ENCODE measurements at places on chromosomes 7 and 10. TPM values are rescaled to one million over a fixed set of nuclear protein-coding genes. Genes with fewer than 3 reads are reported as not detected.

TRPV5 gene
- total RNA-seq: not detected

TBX20 gene
- total RNA-seq: not detected

SNCG gene
- 9.0 TPM for total RNA-seq

DNA sequence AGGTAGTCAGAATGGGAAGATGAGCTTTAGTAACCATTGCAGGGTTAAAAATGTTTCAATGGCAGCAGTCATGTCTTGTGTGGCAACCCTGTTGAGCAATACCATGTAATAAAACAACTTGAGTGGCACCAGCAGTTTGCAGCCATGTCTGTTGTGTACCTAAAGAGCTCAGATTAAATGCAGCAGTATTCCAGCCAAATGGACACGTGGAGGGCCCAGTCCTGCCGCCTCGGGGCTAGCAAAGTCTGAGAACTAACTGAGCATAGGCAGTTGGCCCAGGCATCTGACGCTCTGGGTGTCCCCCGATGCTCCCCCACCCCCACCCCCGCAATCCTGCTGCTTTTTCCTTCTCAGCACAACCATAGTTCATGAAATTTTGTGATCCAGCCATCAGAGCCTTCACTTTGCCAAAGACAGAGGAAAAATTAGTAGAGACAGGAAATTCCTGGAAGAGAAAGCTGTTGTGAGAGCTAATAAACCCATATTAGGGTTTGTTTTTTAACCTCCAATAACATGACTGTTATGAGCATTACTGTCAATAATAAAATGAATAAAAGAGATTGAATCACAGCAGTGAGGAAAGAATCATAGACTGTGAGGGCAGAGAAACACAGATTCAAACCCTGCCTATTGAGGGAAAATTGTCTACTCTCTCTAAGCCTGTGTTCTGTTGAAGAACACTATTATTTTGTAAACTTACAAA, 220.6 kb upstream of the RHOBTB1 start:
- H3K4me1 ChIP-seq: peaks cover 30% of the 10 kb centered on the region
- peak overlapping the region; percentile 89 for H3K27ac ChIP-seq
- no peak overlapping the region for H3K4me3 ChIP-seq

GRCh38 chr10:44382131-44382858, 2.6 kb downstream of the CXCL12 start:
- H3K36me3 ChIP-seq: peaks cover 27% of the 10 kb centered on the region
- peak overlapping the region; percentile 86 for H3K27ac ChIP-seq
- no peaks in the 10 kb centered on the region for H3K27me3 ChIP-seq
- peak overlapping the region; percentile 74 for H3K4me3 ChIP-seq
- DNase-seq: no peak

DNA sequence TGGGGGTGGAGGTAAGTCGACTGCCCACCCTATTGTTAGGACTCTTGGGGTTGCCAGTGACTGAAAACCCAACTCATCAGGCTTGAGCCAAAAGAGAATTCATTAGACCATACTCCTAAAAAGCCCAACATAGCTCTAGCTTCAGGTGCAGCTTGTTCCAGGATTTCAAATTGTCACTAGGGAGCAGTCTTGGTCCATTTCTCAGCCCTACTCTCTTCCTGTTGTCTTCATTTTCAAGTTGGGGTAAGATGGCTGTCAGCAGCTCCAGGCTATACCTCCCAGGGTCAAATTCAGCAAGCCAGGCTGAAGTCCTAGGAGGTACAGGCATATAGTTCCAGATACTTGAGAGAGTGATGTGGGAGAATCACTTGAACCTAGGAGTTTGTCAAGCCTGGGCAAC, 14.9 kb upstream of the COL13A1 start:
- no peak overlapping the region for H3K27ac ChIP-seq
- DNase-seq: no peak
- no peaks in the 10 kb centered on the region for H3K4me1 ChIP-seq
- H3K36me3 ChIP-seq: no peaks in the 10 kb centered on the region
- H3K4me3 ChIP-seq: no peak overlapping the region
- H3K27me3 ChIP-seq: no peaks in the 10 kb centered on the region

DNA sequence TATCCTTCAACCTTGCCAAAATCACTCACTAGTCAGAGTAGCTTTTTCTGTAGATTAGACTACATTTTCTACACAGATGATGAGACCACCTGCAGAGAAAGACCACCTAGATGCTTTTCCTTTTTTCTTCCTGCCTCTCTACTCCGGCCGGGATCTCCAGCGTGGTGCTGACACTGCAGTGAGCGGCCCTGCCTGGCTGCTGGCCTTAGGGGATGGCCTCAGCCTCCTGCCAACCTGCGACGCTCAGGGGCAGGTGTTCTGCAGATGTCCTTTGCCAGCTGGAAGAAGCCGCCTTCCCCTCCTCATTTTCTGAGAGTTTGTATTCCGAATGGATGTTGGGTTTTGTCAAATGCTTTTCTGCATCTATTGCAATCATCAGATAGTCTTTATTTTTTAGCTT, 43.5 kb upstream of the NKX6-2 start:
- H3K4me1 ChIP-seq: no peaks in the 10 kb centered on the region
- no peak overlapping the region for H3K27ac ChIP-seq
- DNase-seq: no peak

GRCh38 chr10:13351340-13351915, 3.3 kb upstream of the SEPHS1 start:
- H3K36me3 ChIP-seq: no peaks in the 10 kb centered on the region
- H3K27ac ChIP-seq: no peak overlapping the region
- H3K27me3 ChIP-seq: peaks cover 2% of the 10 kb centered on the region
- H3K4me1 ChIP-seq: peaks cover 5% of the 10 kb centered on the region
- H3K4me3 ChIP-seq: no peak overlapping the region

DNA sequence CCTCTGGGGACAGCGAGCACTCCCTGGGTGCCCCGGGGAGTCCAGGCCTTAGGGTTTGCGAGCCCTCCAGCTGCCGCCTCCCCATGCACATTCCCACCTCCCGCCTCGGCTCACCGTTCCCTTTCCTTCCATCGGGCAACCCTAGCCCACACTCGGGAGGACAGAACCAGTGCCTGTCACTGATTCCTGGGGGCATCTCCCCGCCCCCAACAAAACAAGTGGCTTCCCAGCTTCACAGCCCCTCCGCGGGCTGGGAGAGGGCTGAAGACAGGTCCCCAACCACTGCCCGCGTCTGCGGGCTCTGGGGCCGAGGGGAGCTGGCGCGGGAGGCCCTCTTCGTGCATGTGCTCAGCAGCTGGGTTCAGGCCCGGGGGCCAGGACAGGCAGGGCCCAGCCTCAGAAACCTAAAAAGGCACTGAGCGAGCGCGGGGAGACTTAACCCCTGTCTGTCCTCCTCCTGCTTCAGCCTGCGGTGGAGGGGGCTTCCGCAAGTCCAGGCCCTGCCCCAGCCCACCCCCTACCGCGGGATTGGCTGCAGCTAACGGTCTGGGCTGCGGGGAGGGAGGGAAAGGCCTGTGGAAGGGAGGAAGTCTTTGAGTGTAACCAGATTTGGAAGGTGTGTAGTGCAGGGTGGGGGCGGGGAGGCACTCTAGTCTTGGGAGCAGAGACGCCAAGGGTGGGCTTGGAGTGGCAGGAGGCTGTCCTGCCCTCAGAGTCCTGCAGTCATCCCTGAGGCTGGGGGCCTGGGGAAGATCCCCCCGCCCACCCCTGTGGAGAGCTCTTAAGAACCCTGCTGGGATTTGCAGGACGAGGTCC, 1.2 kb downstream of the FLNC start:
- peaks cover 4% of the 10 kb centered on the region for H3K36me3 ChIP-seq
- H3K27me3 ChIP-seq: no peaks in the 10 kb centered on the region
- H3K4me1 ChIP-seq: peaks cover 48% of the 10 kb centered on the region
- DNase-seq: peak; percentile 71
- peak overlapping the region; percentile 100 for H3K27ac ChIP-seq

DNA sequence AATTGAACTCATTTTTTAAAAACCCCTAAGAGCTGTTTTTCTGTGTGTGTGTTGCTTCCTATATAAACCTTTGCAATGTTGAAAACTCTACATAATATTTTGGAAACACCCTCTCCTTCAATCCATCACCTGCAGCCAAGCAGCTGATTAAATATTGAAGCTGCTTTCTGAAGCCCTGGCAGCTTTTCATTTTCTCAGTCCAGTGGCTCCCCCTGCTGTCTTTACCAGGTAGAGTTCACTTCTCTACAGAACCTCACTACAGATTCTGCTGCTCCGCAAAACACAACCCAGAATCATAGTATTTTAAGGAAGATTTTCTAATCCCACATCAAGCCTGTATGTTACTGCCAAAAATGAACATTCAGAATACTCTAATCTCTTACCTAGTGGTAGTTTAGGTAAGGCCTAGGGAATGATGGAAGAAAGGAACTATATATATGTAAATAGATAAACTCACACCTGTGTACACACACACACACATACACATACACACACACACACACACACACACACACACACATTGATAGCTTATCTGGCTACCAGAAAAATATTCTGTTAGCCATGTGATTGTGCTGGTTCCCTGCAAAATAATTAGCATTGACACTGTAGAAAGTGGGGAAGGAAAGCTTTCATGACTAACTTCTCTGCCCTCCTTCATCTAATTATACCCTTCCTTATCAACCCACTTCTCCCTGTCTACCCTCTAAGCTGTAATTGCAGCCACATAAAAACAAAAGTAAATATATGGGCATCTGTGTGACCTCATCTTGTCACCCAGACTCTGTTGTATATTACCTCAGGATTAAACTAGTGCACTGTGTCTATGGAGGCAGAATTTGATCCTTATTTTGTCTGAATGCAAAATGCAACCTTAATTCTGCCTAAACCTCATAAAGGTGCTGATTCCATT, 229.5 kb upstream of the FZD1 start:
- no peak for DNase-seq
- H3K4me1 ChIP-seq: no peaks in the 10 kb centered on the region
- no peaks in the 10 kb centered on the region for H3K27me3 ChIP-seq
- no peaks in the 10 kb centered on the region for H3K36me3 ChIP-seq

GRCh38 chr7:20329389-20330238, 1.1 kb upstream of the ITGB8 start:
- H3K27ac ChIP-seq: no peak overlapping the region
- H3K4me3 ChIP-seq: peak overlapping the region; percentile 70
- peak; percentile 46 for DNase-seq
- no peaks in the 10 kb centered on the region for H3K36me3 ChIP-seq

DNA sequence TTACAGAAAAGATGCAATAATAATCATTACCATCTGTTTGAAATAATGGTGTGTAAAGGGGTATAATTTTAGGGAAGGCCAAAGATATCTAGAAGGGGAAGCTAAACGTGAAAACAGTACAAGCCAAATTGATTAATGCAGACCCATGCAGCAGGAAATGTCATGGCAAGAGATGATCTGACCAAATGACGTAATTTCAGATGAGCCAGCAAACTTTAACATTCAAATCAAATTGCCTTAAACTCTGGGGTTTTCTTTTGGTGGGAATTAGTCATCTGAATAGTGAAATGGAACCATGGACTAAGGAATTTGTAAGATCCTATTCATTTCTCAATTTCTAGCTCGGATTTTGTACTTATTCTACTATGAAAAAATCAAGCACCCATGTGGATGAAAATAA, 21.4 kb upstream of the SCIN start:
- no peak for DNase-seq
- no peak overlapping the region for H3K27ac ChIP-seq
- no peak overlapping the region for H3K4me3 ChIP-seq
- H3K4me1 ChIP-seq: no peaks in the 10 kb centered on the region
- no peaks in the 10 kb centered on the region for H3K36me3 ChIP-seq

GRCh38 chr7:139990571-139991268, 72.0 kb downstream of the PARP12 start:
- no peak for DNase-seq
- H3K4me1 ChIP-seq: no peaks in the 10 kb centered on the region
- H3K36me3 ChIP-seq: no peaks in the 10 kb centered on the region
- no peak overlapping the region for H3K27ac ChIP-seq

- no peaks in the 10 kb centered on the region for H3K27me3 ChIP-seq
- no peaks in the 10 kb centered on the region for H3K36me3 ChIP-seq
These were observed 99.7 kb upstream of the FZD1 start for GRCh38 chr7:91164506-91164905.

DNA sequence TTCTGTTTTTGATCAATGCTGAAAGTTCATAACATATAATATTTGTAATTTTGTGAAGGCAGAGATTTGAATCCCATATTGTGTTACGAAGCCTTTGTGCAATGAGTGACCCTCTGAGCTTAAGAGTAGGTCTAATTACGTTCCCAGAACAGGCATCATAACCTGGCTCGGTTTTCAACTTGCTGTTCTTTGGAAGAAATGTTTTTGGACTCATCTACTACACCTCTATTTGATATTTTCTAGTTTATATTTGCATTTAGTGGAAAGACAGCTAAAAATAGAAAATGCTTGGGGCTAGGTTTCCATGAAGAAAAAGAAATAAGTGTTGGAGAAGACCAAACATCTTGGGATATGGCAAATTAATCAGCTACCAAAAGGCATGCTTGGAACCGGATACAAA, 234.8 kb downstream of the AGMO start:
- no peaks in the 10 kb centered on the region for H3K36me3 ChIP-seq
- no peaks in the 10 kb centered on the region for H3K4me1 ChIP-seq
- no peaks in the 10 kb centered on the region for H3K27me3 ChIP-seq
- H3K27ac ChIP-seq: no peak overlapping the region

GRCh38 chr10:84429926-84430520, 101.6 kb downstream of the CCSER2 start:
- no peak overlapping the region for H3K27ac ChIP-seq
- DNase-seq: peak; percentile 34
- no peaks in the 10 kb centered on the region for H3K36me3 ChIP-seq
- H3K27me3 ChIP-seq: no peaks in the 10 kb centered on the region
- no peak overlapping the region for H3K4me3 ChIP-seq
- H3K4me1 ChIP-seq: peaks cover 77% of the 10 kb centered on the region

DNA sequence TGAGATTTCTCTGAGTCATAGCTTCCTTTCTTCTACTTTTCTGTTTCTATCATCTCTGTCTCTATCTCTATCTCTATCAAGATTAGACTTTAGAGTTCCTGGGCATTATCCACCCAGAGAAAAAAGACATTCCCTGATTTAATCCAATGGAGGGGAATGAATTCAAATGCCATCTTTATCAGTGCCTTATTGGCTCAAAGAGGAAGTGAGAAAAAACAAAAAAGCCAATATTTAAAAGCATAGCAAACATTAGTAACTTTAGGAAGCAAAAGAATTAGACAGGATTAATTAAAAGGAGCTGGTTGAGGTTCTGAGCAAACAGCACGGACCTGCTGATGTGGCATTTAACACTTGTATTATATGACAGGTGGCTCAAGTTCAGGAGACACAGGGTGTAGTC, 736.5 kb downstream of the REEP3 start:
- no peaks in the 10 kb centered on the region for H3K27me3 ChIP-seq
- H3K4me3 ChIP-seq: no peak overlapping the region
- no peaks in the 10 kb centered on the region for H3K36me3 ChIP-seq
- no peak overlapping the region for H3K27ac ChIP-seq

- H3K36me3 ChIP-seq: no peaks in the 10 kb centered on the region
- H3K27me3 ChIP-seq: no peaks in the 10 kb centered on the region
- DNase-seq: no peak
- no peak overlapping the region for H3K4me3 ChIP-seq
- no peak overlapping the region for H3K27ac ChIP-seq
These were observed 48.0 kb downstream of the JCAD start for GRCh38 chr10:30011396-30011795.
